NCI-H1417 treated with DMSO at 0.1 percent for 48 hours (cell line): ENCODE measurements at places on chromosomes 1 and 21.

DNA sequence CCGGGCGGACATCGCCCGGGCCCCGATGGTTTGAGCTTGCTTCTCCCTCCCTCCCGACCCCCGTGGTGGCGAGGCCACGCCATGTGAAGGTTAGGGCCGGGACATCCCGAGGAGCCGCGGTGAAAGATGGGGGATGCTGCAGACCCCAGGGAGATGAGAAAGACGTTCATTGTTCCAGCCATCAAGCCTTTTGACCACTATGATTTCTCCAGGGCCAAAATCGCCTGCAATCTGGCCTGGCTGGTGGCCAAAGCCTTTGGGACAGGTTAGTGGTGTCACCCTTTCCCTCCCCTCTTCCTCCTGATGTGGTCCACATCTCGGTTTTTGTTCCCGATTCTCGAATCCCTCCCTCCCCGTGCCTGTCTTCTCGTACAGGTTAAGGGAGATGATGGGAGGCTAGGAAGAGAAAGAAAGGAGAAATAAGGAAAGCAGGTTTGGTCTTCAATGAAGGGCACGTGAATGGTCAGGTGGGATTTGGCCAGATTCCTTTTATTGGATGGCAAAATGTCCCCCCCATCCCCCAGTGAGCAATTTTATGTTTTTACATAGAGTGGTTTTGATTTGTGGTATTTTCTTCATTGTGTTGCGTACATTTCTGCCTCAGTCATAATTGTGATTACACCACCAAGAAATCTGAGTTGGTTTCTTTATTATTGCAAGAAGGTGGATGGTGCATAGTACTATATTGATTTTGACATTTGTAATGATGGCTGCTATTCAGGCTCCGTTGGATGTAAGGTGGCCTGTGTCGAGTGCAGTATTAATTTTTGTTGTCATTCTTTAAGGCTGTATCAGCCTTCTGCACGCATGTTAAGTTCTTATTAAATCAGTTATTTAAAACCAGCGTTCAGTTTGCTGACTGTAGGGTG, 1.2 kb downstream of the CAMSAP2 start:
- DNase-seq = no peak

GRCh38 chr21:41167348-41168342, at the start of gene BACE2:
BACE2 (plus strand) TSS chr21:41168160; CDS start chr21:41168264, 104 bp downstream.
- no peak for DNase-seq

- no peak for DNase-seq
Observed at GRCh38 chr1:147748676-147749350, 11.6 kb downstream of the GJA5 start.

GRCh38 chr1:81111818-81112217, 688.9 kb upstream of the ADGRL2 start:
- no peak for DNase-seq

GRCh38 chr1:33842348-33842747, 21.5 kb upstream of the HMGB4 start:
- no peak for DNase-seq

DNA sequence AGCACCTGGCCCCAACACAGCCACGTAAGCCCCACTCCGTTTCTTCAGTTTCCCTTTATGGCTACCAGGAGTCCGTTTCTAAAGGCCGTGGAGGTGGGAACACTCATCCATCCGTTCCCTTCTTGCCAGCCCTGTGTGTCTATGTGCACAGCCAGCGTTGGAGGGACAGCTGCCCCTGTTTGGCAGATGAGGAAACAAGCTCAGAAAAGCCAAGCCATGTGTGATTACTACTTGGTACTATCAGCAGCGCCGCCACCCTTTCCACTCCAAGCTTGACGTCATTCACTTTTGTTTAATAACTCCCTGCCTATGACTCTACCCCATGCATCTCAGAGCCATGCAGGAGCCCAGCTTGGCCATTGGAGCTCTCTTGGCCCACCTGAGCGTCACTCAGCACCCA, 3.5 kb downstream of the LRP8 start:
- no peak for DNase-seq

DNA sequence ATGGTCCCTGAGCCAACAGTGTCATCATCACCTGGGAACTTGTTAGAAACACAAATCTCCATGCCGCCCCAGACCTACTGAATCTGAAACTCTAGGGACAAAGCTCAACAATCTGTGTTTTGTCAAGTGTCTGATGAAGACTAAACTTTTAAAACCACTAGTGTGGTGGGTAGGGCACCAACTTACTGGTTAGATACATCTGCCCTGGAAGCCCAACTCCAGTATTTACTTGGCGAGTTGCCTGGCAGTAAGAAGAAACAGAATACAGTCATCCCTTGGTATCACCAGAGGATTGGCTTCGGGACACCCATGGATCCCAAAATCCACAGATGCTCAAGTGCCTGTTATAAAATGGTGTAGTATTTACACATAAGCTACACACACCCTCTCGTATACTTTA, 367.9 kb upstream of the DUSP10 start:
- DNase-seq = no peak

DNA sequence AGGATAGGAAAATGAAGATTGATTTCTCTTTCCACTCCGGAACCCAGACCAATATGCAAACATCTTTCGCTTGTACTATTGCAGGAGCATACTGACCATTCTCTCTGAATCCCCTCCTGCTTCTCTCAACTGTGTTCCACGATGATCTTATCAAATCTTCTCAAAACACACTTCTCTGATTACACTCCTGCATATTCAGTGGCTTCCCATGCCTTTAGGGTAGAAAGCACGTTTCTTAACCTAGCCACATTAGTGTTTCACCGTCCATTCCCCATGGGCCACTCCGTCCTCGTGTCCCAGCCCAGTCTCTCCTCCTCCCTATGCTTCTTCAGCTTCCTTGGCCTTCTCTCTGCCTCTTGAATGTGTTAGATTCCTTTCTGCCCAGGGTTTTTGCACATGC, 198.5 kb downstream of the ZP4 start:
- no peak for DNase-seq

- no peak for DNase-seq
Observed at GRCh38 chr1:192709544-192709943, 73.6 kb downstream of the RGS13 start.

- DNase-seq = no peak
Observed at GRCh38 chr1:228145463-228146416, 4.0 kb upstream of the GJC2 start.

GRCh38 chr1:28156821-28157220, 19.7 kb downstream of the PTAFR start:
- no peak for DNase-seq

DNA sequence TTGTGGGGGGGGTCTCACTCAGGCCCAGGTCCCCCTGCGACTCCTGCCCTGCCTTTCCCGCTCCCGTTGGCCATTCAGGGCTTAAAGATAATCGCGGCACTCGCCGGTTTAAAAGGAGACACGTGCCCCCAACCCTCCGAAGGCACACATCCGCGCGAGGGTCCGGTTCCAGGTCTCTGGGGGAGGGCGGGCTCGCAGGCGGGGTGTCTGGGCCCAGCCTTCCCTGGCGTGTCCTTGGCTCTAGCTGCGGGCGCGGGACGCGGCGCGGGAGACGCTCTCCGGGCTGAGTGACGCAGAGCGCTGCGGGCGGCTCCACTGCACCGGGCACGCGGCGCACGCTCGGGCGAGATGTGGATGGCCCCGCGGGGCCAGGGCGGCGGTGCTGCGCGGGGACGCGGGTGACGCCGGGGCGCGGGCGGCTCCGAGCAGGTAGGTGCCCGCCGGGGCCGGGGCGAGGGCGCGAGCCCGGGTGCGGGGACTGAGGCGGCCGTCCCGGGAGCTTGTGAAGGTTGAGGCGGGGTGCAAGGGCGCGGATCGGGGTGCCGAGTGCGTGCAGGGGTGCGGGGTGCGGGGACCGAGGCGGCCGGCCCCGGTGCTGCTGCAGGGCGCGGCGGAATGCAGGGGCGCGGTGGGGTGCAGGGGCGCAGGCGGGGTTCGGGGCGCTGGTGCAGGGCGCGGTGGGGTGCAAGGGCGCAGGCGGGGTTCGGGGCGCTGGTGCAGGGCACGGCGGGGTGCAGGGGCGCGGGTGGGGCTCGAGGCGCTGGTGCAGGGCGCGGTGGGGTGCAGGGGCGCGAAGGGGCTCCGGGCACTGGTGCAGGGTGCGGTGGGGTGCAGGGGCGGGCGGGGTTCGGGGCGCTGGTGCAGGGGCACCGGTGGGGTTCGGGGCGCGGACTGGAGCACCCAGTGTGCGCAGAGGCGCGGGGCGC, 3.3 kb upstream of the TRPM2 start:
- no peak for DNase-seq

DNA sequence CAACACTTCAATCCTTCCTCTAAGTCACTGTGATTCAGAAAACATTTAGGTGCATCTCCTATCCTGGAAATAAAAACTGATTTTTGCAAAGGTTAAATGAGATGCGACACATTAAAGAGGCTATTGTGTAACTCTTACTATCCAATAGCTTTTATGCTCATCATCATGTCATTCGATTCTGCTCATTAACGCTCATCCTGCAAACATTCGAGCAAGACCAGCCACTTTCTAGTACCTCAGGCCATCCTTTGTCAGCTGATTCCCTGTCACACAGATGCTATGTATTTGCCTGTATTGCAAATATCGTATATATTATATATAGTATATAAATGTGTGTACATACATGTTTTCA, 131.6 kb downstream of the TLR5 start:
- no peak for DNase-seq

GRCh38 chr1:58333511-58333910, 213.0 kb downstream of the OMA1 start:
- no peak for DNase-seq

DNA sequence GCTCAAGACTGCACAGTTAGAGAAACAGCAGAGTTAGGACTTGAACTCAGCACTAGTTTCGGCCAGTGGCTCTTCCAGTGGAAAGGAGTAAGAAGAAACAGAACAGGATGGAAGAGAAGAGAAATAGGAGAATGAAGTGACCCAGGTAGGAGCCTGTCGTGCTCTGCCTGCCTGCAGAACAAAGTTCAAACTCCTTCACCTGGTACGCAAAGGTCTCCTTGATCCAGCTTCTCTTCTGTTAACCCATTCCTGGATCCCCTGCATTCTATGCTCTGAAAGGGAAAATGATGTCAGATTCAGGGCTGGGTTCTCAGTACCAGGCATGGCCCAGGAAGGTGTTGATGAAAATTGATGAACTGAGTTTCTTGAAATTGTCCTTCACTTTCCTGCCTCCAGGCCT, 3.9 kb downstream of the FAM229A start:
- DNase-seq = no peak

DNA sequence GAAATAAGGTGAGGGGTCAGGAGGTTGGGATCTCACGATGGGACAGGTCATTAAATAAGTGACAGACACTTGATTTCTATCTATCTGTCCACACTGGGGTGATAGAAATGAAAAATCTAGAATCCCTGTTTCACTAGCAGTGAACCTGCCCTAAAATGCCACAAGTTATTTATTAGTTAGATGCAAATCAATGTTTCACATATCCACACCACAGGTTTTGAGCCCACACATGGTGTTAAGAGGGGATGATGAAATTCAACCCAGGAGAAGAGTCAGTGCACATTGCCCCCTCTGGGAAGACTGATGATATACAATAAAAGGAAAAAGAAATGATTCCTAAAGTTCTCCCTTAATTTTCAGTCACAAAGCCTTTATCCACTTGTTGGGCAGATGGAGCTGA, 10.1 kb upstream of the NTPCR start:
- no peak for DNase-seq

GRCh38 chr1:226233293-226233692, 9.8 kb downstream of the MIXL1 start:
- DNase-seq = no peak

DNA sequence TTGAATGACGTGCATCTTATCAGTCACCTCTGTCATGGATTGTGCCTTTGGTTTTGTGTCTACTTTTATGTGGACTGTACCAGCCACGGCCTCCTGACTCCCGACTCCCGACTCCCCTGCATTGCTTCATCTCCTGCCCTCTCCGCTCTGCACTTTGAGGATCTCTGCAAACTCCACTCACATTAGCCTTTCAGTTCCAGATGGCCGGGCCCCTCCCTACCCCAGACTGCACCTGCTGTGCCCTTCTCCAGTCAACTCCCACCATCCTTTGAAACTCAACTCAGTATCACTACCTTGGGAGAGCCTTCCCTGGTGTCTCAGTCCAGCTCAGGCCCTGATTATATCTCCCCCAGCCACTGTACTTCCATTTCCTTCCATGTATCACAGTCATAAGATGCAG, 71.4 kb downstream of the MDM4 start:
- no peak for DNase-seq

DNA sequence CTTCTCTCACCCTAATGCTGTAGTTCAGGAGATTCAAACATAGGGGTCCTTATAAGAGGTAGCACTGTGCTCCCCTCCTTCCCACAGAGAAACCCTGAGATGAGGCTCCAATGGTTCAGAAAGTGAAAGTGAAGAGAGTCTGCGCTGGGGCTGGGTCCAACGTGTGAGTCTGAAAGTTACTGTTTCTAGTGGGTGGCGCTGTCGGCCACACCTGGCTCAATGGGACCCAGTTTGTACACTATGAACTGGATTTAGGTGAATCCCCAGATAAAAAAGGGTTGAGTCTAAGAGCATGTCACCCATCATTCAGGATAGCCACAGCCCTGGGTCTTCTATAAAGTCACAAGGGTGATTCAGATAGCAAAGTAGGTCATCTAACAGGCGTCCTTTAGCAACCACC, 2.8 kb downstream of the SMCP start:
- DNase-seq = no peak

DNA sequence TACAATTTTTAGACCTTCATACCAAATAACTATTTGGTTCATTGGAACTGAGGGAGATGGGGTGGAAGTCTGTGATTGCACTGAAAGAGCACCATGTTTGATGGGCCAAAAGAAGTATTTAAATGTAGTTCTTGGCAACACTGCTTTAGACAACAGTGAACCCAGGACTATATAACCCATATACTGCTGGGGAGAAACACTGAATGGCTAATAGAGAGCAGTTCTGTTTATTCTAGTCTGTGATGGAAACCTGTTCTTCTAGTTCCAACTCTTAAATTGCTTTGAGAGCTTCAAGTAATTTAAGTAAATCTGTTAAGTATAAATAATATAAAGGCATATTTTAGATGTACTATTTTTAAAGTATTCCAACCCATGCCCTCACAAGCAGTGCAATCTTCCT, 96.3 kb downstream of the NIBAN1 start:
- no peak for DNase-seq

DNA sequence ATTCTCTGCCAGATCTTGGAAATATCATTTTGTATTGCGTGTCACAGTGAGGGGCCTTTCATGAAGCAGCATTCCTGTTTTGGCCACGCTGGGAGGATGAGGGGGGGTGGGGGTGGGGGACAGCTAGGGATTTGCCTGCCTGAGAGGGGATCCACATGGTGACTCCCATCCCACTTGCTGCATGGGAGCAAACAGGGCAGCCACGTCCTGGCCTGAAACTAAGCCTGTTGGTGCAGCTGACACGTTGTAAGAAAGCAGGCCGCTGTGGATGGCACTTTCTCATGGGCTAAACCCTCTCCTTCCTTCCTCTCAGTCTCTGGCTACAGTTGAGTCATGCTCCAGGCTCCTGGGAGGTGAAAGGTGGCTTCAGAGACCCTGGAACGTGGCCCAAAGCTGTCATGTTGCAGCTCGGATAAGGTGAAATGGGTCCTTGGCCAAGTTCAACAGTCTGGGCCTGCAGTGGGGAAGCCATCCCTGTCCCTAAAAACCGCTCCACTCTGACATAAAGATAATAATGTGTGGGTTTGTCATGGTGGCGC, 346.7 kb upstream of the VAMP3 start:
- no peak for DNase-seq
